ENCODE measurements at places on chromosomes 11 and 22.

DNA sequence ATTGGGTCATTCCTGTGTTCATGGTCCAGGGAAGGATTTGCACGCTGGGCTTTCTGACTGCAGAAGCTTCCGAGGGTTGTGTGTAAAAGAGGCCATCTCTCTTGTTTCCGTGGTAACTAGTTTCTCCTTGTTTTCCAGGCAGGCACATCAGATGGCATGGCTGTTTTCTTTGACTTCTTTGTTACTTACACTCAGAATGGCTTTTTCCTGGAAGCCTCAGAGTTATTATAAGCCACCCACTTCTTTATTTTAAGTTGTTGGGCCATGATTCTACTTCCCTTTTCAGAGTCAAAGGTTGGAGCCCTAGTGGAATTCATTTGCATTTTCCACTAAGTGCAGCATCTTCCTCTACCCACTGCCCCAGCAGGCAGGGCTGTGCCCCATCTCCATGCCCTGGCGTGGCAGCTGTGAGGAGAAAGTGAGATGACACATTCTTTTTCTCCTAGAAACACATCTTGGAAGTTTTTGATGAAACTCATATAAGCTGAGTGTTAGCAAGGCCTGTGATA, 94.9 kb downstream of the PRR5L start:
- DNase-seq: no peak

GRCh38 chr11:67649634-67650510, 658 bp downstream of the ACY3 start:
- no peak for DNase-seq

DNA sequence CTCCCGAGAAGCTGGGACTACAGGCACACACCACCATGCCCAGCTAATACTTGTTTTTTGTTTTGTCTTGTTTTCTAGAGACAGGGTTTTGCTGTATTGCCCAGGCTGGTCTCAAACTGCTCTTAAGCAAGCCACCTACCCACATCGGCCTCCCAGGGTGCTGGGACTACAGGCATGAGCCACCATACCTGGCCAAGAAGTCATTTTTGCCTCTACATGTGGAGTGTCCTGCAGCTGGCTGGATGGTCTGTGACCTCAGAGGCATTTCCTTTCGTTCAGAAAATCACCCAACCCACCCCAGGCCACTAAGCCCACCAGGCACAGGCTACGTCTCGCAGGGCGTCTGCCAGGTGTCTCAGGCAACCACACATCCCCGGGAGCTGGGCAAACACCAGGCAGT, 12.8 kb downstream of the SHANK2 start:
- DNase-seq: no peak

GRCh38 chr11:64759722-64760719, at the start of gene PYGM:
TSS of gene PYGM (minus strand) at chr11:64759974. CDS start at chr11:64759898, 76 bp downstream.
- no peak for DNase-seq

DNA sequence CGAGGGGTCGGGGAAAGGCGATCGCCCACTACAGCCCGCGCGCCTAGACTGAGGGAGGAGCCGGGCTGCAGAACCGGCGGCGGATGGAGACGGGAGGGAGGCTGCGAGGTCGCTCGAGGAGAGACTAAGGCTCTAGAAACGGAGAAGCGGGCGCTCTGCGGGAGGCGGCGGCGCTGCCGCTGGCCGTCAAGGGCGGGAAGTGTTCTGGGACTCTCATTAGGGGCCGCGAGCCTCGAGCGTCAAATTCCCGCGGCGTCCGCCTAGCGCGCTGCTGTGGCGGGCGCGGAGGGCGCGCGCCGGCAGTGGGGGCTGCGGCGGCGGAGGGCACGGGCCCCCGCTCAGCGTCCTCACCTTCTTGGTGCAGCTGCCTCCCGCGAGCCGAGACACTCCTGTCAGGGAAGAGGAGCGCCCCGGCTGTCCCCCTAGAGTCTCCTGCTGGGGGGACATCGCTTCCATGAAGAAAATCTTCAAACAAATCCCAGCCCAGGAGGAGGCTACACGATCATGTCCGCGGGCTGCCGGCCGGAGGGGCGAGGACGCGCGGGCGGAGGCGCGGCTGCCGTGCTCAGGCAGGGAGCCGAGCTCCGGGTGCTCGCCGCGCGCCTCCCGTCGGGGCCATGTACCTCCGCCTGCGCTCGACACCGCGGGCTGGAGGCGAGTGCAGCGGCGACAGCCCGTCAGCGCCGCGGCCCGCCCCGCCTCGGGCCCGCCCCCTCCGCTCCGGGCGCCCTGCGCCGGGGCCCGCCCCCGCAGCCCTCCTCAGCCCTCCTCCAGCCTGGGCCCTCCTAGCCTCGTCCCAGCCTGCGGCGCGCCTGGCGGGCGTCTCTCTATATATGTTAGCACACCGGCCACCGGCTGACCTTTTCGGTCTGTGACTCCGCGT, at the start of gene ARHGAP20:
TSS of gene ARHGAP20 (minus strand) at position 662 of the 883 bp plus-strand sequence. CDS start at position 456, 206 bp downstream.
- DNase-seq: peak; percentile 47

GRCh38 chr11:6438979-6439571, 1.7 kb downstream of the HPX start:
- peak; percentile 21 for DNase-seq

DNA sequence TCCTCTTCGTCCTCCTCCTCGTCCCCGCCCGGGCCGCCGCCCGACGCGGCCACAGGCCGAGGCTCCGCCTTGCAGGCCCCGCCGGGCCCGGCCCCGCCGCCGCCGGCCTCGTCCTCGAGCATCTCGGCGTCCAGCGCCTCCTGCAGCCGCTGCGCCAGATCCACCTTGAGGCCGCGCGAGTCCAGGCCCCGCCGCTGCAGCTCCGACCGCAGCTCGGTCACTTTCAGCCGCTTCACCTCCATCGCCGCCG, 417 bp downstream of the HNRNPUL2 start:
- no peak for DNase-seq

DNA sequence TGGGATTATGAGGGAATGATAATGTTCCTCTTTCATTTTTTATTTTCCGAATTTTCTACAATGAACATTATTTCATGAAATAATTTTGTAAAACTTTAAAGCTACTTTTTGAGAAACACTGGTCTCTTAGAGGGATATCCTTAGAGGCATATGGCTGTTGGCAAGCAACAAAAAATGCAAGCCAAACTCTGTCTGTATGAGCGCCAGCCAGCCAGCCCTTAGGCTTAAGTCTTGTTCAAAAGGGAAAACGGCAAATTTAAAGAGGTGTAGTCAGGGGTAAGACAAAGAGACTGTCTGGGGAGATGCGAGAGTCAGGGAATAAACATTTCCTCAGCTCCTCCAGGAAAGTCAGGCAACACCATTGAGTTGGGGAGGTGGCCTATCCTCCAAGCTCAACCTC, 22.5 kb downstream of the ASCC2 start:
- DNase-seq: no peak

DNA sequence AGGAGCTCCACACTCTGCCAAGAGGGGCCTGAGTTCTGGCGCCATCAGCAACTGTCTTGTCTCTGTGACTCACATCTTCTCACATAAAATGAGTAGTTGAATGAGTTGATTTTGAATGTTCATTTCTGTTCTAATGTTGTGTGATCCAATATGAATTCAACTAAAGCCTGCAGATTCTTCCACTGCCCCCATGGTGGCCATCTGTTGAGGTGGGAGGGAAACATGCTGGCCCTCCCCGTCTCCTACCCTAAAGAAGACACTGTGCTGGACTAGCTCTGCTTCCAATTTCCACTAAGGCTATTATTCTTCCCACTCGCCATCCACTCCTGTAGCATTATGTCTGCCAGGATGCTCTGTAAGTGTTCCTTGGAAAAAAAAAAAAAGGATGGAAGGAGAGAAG, 555.6 kb upstream of the LARGE1 start:
- no peak for DNase-seq

- DNase-seq: no peak
These were observed 34.9 kb downstream of the RIBC2 start for GRCh38 chr22:45448431-45448830.

- no peak for DNase-seq
These were observed 16.7 kb downstream of the INCENP start for GRCh38 chr11:62140304-62141110.

DNA sequence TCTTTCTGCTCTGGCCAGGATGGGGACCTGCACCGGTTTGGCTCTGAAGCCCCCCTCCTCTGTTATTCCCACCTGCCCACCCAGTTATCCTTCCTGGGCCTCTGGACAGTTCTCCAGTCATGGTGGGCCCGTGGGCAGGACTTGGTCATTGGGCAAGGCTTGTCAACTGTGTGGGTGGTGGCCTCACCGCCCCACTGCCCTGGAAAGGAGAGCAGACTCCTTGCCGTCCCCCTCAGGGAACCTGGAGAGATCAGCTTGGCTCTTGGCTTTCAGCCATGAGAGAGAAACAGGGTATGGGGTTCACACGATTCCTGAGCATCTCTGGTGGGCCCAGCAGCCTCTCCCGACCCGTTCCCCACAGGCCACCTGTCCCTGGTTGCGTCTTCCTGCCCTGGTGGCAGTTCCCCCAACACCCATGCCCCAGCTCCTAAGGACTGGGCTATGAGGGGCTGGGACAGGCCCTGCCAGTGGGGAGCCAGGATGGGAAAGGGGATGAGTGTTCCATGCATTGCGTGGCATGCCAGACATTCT, 92.3 kb downstream of the MORC2 start:
- DNase-seq: no peak

- DNase-seq: no peak
These were observed 36.5 kb downstream of the KIAA0930 start for GRCh38 chr22:45204241-45204640.

- DNase-seq: no peak
These were observed 129.1 kb upstream of the ARHGAP42 start for GRCh38 chr11:100557830-100558611.

DNA sequence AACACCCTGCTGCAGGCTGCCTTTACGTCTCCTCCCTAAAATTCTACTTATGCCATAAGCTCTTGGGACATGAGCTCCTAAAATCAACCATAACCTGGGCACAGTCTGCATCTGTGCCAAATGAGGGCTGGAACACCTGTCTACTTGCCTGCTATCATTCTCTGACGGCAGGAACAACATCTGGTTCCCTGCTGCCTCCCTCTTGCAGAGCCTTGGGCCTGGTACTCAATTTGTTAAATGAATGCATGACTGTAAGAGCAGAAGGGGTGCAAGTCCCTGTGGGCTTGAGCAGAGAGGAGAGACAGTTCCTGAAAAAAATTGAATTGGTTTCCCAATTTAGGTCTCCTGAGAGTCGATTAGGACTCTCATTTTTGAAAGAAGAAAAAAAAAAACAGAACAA, 66.7 kb upstream of the CSNK2A3 start:
- DNase-seq: no peak

DNA sequence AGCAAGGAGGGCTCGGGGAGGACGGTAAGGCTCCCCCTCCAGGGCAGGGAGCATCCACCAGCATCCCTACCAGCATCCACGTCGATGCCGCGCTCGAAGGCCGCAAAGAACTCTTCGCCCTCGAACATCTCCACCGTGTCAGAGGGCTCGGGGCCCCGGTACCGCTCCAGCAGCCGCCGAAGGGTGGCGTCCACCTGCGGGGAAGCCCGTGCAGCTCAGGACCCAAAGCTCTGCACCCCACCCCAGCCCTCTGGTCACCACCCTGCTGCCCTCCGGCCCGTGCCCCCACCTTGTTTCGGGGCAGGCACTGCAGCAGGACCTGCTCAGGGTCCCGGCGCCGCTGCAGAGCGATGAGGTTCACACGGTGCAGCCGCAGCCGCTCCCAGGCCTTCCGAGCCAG, 2.4 kb upstream of the SLC25A22 start:
- no peak for DNase-seq

GRCh38 chr22:30253205-30253852, 6.8 kb upstream of the LIF start:
- DNase-seq: no peak

DNA sequence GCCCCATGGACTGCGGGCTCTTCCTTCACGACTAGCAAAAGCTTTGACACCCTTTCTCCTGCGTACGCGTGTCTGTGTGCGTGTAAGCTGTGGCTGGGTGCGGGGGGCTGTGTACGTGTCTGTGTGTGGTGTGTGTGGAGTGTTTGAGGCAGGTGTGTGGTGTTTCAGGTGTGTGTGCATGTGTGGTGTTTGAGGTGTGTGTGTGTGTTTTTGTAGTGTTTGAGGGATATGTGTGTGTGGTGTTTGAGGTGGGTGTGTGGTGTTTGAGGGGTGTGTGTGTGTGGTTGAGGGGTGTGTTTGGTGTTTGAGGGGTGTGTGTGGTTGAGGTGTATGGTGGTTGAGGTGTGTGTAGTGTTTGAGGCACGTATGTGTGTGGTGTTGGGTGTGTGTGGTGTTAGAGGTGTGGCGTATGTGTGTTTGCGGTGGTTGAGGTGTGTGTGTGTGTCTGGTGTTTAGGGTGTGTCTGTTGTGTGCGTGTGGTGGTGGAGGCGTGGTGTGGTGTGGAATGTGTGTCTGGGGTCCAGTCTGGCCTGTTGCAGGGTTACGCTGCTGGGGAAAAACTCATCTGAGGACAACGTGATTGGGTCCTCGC, 687 bp upstream of the ARSA start:
- no peak for DNase-seq

Data from stimulated activated CD4-positive, alpha-beta T cell treated with anti-CD3 and anti-CD28 coated beads, Interleukin-4, amount 100 ng/mL, for 1 hour (primary cell).